Colonic mucosa (tissue), 4 donors: ENCODE measurements at places on chromosomes 5 and 9. TPM values are rescaled to one million over a fixed set of nuclear protein-coding genes. Genes with fewer than 3 reads are reported as not detected.

The GABRA1 gene
- not detected for total RNA-seq

The ECM2 gene
- 3.8 TPM for total RNA-seq

The GOLM1 gene
- 393 TPM for total RNA-seq

GRCh38 chr5:91061946-91062562 lies 321.1 kb downstream of the ARRDC3 start:
- H3K27ac ChIP-seq = no peak overlapping the region
- H3K4me1 ChIP-seq = peaks cover 10% of the 10 kb centered on the region
- no peak for DNase-seq
- no peaks in the 10 kb centered on the region for H3K27me3 ChIP-seq
- H3K4me3 ChIP-seq = no peak overlapping the region

- H3K27me3 ChIP-seq = no peaks in the 10 kb centered on the region
- no peaks in the 10 kb centered on the region for H3K36me3 ChIP-seq
- no peak overlapping the region for H3K27ac ChIP-seq
- no peak overlapping the region for H3K4me3 ChIP-seq
- DNase-seq = no peak
Observed at GRCh38 chr5:74340476-74340875, 300.1 kb downstream of the ENC1 start.

GRCh38 chr5:94304146-94304545 lies 314.3 kb downstream of the KIAA0825 start:
- no peaks in the 10 kb centered on the region for H3K36me3 ChIP-seq
- no peaks in the 10 kb centered on the region for H3K27me3 ChIP-seq
- no peak for DNase-seq
- H3K27ac ChIP-seq = no peak overlapping the region
